ENCODE measurements at places on chromosomes 11 and 22. TPM values are rescaled to one million over a fixed set of nuclear protein-coding genes. Genes with fewer than 3 reads are reported as not detected.

GRCh38 chr11:14554959-14555358, 34.8 kb upstream of the PSMA1 start:
- no peaks in the 10 kb centered on the region for H3K27me3 ChIP-seq
- no peak overlapping the region for H3K4me3 ChIP-seq
- H3K4me1 ChIP-seq = peaks cover 19% of the 10 kb centered on the region
- H3K27ac ChIP-seq = peak overlapping the region; percentile 73

DNA sequence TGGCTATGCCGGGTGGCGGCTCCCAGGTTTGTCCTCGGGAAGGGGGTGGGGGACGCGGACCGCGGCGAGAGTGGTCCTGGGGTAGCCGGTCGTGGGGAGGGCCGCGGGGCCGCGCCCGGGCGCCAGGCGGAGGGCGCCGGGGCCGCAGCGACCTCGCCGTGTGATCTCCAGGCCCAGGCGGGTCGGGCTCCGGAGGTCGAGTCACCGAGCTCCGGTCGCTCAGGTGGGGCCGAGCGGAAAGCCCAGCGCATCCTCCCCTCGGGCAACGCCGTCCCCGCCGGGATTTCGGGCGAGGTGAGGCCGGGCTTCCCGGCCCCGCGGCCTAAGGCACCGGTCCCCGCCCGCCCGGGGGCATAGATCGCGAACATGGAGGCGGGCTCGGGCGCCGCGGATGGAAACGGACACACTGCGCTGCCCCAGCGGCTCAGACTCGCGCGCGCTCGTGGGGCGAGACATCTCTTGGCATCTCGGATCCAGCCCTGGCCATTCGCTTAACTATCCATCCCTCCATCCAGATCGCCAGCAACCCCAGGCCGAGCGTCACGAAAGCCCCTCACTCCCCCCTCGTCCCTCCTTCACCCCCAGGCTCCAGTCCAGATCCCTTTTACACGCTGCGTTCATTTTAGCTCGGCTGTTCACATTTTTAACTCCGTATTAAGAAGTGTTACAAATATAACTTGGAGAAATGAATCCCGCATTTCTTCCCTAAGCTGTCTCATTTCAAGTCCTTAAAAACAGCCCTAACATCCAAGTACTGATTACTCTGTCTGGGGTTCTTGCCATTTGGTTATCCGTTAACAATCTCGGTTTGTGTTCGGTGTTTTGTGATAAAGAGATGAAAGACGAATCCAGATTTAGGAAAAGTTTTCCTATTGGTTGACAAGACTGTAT, 460 bp downstream of the ZC3H12C start:
- no peak overlapping the region for H3K27ac ChIP-seq
- H3K27me3 ChIP-seq = peaks cover 14% of the 10 kb centered on the region
- no peaks in the 10 kb centered on the region for H3K36me3 ChIP-seq
- no peaks in the 10 kb centered on the region for H3K4me1 ChIP-seq
- no peak overlapping the region for H3K4me3 ChIP-seq
- DNase-seq = peak; percentile 11

DNA sequence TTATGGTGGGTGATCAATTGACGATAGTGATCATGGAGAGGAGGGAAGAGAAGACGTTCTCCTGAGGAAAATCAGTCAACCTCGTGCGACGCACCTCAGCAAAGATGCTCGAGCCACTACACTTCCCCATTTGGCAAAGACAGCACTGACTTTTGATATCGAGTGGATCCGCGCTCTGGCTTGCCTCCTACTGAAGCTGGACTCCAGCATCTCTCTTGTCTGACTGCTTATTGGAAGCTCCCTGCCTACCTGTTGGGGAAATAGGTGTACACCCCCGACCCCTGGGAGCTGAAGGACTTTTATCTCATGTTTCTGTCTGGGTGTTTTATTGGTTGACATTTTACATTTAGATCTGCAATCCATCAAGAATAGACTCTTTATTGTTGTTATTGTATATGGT, 476.8 kb upstream of the B3GAT1 start:
- no peaks in the 10 kb centered on the region for H3K36me3 ChIP-seq
- no peak overlapping the region for H3K27ac ChIP-seq
- no peak for DNase-seq
- no peak overlapping the region for H3K4me3 ChIP-seq
- no peaks in the 10 kb centered on the region for H3K27me3 ChIP-seq

ENTHD1 gene
- polyA plus RNA-seq = 0.24 TPM

DAGLA gene
- polyA plus RNA-seq = 0.24 TPM

IFITM5 gene
- not detected for polyA plus RNA-seq

OR6A2 gene
- not detected for polyA plus RNA-seq

OSM gene
- polyA plus RNA-seq = 6.3 TPM

DNA sequence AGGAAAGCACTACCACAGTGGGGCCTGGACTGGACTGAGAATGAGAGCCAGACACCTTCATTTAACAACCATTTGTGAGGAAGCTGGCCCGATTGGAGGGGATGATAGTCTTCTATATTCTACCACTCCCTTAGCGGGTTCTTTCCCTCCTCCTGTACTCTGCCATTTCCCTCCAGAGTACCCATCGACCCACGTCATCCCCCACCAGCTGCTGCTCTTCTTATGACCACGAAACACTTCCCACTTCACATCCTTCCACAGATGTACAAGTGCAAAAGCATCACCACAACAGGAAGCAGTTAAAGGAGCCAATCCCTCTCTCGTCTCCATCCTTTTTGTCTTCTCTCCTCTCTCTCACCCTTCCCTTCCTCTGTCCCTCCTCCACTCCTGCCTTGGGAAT, 18.0 kb upstream of the UBASH3B start:
- peaks cover 3% of the 10 kb centered on the region for H3K4me1 ChIP-seq
- H3K36me3 ChIP-seq = no peaks in the 10 kb centered on the region
- H3K27ac ChIP-seq = no peak overlapping the region
- H3K4me3 ChIP-seq = no peak overlapping the region
- DNase-seq = no peak

DNA sequence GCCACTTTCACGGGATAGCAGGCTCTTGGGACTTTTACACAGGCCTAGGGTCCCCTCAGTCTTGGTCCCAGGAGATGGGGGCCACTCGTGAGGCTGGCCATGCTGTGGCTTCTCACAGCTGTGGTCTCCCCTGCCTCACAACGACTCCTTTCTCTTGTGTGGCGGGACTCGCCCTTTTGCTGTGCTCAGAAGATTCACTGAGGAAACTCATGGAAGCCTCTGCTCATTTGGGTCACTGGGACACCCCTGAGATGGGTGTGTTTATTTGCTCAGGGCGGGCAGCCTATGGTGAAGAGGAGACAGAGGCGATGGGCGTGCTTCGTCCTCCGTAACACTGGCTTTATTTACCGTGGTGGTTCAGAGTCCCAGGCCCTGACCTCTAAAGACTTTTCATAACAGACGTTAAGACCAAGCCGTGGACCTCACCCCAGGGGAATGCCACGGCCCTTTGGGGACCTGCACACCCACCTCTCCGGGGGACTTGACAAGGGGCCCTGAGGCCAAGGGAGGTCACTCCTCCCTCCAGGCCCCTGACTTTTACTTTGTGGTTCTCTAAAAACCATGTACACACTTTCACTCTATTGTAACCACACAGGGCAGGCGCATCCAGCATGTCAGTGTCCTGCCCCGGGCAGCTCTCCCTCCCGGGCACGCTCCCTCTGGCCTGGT, 15.5 kb downstream of the TEF start:
- H3K27ac ChIP-seq = no peak overlapping the region
- DNase-seq = no peak
- no peaks in the 10 kb centered on the region for H3K36me3 ChIP-seq
- no peaks in the 10 kb centered on the region for H3K27me3 ChIP-seq

- no peak overlapping the region for H3K27ac ChIP-seq
- H3K27me3 ChIP-seq = no peaks in the 10 kb centered on the region
- H3K4me3 ChIP-seq = no peak overlapping the region
- no peaks in the 10 kb centered on the region for H3K36me3 ChIP-seq
- H3K4me1 ChIP-seq = no peaks in the 10 kb centered on the region
- no peak for DNase-seq
Observed at GRCh38 chr11:34507610-34508009, 6.0 kb downstream of the ELF5 start.

GRCh38 chr11:12727563-12728211, 53.5 kb downstream of the TEAD1 start:
- no peaks in the 10 kb centered on the region for H3K36me3 ChIP-seq
- DNase-seq = no peak
- no peak overlapping the region for H3K4me3 ChIP-seq
- H3K27ac ChIP-seq = no peak overlapping the region
- H3K27me3 ChIP-seq = peaks cover 13% of the 10 kb centered on the region

AGBL2 gene
- 0.33 TPM for polyA plus RNA-seq

DNA sequence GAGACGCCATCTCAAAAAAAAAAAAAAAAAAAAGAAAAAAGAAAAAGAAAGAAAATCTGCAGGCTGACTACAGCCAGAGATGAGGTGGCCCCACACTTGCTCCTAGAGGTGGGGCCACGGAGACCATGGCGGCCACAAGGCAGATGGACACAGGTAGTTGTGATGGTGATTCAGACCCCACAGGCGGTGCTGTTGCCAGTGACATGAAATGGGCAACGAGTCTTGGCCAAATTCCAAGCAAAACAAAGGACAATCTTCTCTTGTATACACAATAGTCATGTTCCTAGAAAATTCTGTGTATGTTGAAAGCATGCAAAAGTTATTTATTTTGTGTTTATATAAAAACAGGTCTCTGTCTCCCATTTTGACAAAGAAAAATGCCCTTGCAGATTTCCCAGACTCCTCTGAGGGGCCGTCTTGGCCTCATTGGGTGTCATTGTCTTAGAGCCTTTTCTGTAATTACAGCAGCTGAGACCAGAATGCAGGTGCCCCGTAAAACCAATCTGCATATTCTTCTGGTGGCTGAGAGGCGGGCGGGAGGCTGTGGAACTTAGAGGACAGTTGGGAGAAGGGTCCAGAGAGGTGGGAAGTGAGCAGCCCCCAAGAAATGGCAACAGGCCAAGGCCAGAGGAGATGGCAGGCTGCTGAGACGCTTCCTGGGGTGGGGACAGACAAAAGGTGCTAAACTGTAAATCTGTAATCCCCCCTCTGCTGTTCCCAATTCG, 22.5 kb upstream of the DAGLA start:
- no peaks in the 10 kb centered on the region for H3K27me3 ChIP-seq
- H3K4me1 ChIP-seq = no peaks in the 10 kb centered on the region
- no peak overlapping the region for H3K27ac ChIP-seq

OR51B6 gene
- polyA plus RNA-seq = not detected

GVQW3 gene
- polyA plus RNA-seq = 2.1 TPM

DNA sequence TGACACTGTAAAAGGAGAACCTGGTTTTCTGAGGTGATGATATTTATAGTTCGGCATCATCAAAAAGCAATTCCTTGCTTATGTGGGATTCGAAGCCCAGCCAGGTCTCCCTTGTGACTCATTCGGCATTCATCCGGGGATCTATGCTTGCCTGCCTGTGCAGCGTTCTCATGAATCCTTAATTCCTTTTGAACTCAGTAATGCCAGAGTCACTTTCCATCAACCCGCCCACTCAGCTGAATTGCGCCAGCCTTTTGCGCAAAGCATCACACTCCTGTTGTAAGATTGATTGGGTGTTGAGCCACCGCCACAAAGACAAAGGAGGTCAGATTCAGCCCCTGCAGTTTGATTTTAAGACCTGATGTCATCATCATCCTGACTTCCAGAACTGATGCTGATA, 128.6 kb downstream of the SLC17A6 start:
- no peaks in the 10 kb centered on the region for H3K27me3 ChIP-seq
- H3K4me1 ChIP-seq = no peaks in the 10 kb centered on the region
- no peaks in the 10 kb centered on the region for H3K36me3 ChIP-seq
- no peak for DNase-seq
- H3K4me3 ChIP-seq = no peak overlapping the region

DNA sequence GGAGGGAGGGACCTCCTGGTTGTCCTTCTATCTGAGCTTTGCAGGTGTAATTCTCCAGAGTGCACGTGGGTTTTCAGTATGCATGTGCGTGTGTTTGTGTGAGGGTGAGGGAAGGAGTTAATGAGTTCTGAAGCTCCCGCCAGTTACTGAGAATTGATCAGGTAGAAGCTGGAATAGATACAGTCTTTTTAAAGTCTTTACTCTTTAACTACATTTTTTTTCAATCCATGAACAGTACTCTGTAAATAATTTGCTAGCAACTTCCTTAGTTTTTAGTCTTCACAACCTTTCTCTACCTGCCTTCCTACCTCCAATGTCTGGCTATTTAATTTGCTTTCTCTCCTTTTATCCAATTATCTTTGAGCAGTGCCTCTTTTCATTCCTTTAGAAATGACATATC, 25.5 kb downstream of the ARHGAP42 start:
- H3K4me1 ChIP-seq = no peaks in the 10 kb centered on the region
- no peak overlapping the region for H3K4me3 ChIP-seq
- H3K36me3 ChIP-seq = no peaks in the 10 kb centered on the region
- H3K27me3 ChIP-seq = no peaks in the 10 kb centered on the region
- H3K27ac ChIP-seq = no peak overlapping the region

OOSP4A gene
- polyA plus RNA-seq = not detected

- DNase-seq = no peak
- H3K4me1 ChIP-seq = no peaks in the 10 kb centered on the region
Observed at GRCh38 chr11:45455536-45455935, 169.4 kb upstream of the SYT13 start.

DNA sequence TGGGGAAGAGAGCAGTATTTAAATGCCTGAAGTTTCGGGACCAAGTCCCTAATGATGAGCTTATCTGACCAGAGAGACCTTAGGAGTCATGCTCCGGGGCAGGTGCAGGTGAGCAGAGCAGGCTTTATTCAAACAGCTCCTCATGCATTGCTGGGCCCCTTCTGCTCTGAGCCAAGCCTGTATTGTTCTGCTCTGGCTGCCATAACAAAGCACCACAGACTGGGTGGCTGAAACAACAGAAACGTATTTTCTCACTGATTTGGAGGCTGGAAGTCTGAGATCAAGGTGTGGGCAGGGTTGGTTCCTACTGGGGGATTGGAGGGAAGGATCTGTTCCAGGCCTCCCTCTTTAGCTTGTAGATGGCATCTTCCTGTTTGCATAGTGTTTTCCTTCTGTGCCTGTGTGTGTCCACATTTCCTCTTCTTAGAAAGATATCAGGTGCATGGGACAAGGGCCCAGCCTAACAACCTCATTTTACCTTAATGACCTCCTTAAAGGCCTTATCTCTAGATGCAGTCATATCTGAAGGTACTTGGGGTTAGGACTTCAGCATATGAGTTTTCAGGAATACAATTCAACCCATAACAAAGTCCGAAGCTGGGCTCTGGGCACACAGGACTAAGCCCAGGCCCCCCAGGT, 97.1 kb upstream of the PARVA start:
- no peaks in the 10 kb centered on the region for H3K27me3 ChIP-seq
- no peak for DNase-seq
- H3K4me1 ChIP-seq = no peaks in the 10 kb centered on the region
- H3K36me3 ChIP-seq = no peaks in the 10 kb centered on the region

DGAT2 gene
- 0.58 TPM for polyA plus RNA-seq

- no peak for DNase-seq
- H3K36me3 ChIP-seq = no peaks in the 10 kb centered on the region
- H3K27ac ChIP-seq = no peak overlapping the region
- H3K4me3 ChIP-seq = no peak overlapping the region
- H3K27me3 ChIP-seq = no peaks in the 10 kb centered on the region
Observed at GRCh38 chr11:14544611-14545010, 24.4 kb upstream of the PSMA1 start.

GRCh38 chr22:48088251-48088650, 1325.8 kb downstream of the TBC1D22A start:
- H3K4me3 ChIP-seq = no peak overlapping the region
- H3K27me3 ChIP-seq = no peaks in the 10 kb centered on the region
- no peaks in the 10 kb centered on the region for H3K36me3 ChIP-seq
- H3K4me1 ChIP-seq = peaks cover 16% of the 10 kb centered on the region

- H3K4me3 ChIP-seq = no peak overlapping the region
- H3K4me1 ChIP-seq = no peaks in the 10 kb centered on the region
- H3K27me3 ChIP-seq = no peaks in the 10 kb centered on the region
- no peak overlapping the region for H3K27ac ChIP-seq
- no peak for DNase-seq
Observed at GRCh38 chr11:9787981-9788521, 124.2 kb downstream of the SWAP70 start.

- H3K27ac ChIP-seq = no peak overlapping the region
- no peak for DNase-seq
- no peaks in the 10 kb centered on the region for H3K36me3 ChIP-seq
- H3K4me3 ChIP-seq = no peak overlapping the region
- no peaks in the 10 kb centered on the region for H3K27me3 ChIP-seq
Observed at GRCh38 chr11:18770479-18771125, 21.0 kb downstream of the PTPN5 start.
